ENCODE measurements at places on chromosomes 2 and 18.
A peak's percentile ranks its signal among the peaks of the same experiment; 100 is the strongest.

DNA sequence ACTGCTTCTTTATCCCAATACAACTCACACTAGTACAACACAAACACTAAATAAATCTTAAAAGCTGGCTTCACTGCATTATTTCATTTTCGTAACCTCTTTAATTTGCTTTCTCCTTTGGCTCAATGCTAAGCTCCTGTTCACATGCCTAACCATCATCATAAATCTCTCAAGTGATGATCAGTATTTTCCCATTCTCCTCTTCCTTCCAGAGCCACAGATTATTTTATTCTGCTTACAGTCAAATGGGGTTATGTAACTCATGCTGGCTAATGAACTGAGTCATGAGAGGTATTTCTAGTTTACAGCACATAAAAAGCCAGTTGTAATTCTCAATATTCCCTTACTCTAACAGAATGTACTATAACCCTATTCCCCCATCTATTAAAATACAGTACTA, 350.4 kb upstream of the ZC3H15 start:
- no peak for DNase-seq

DNA sequence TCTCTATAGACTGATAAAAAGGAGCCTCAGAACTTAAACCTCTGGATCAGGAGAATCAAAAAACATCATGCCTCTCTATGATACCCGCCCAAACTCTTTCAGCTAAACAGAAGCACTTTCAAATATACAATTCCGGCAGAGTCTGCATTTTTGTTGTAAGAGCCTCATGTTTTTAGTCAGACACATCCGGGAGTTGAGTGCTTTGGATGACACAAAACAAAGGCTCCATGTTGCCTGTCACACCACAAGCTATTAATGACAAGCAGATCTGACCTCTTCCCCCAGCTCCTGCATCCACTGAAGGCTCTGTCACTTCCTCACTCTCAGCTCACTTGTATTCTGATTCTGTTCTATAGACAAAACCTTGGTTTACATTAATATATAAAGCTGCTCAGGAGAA, 33.2 kb downstream of the SLC38A11 start:
- DNase-seq = no peak

GRCh38 chr2:205438241-205438640, 244.1 kb upstream of the NRP2 start:
- no peak for DNase-seq

DNA sequence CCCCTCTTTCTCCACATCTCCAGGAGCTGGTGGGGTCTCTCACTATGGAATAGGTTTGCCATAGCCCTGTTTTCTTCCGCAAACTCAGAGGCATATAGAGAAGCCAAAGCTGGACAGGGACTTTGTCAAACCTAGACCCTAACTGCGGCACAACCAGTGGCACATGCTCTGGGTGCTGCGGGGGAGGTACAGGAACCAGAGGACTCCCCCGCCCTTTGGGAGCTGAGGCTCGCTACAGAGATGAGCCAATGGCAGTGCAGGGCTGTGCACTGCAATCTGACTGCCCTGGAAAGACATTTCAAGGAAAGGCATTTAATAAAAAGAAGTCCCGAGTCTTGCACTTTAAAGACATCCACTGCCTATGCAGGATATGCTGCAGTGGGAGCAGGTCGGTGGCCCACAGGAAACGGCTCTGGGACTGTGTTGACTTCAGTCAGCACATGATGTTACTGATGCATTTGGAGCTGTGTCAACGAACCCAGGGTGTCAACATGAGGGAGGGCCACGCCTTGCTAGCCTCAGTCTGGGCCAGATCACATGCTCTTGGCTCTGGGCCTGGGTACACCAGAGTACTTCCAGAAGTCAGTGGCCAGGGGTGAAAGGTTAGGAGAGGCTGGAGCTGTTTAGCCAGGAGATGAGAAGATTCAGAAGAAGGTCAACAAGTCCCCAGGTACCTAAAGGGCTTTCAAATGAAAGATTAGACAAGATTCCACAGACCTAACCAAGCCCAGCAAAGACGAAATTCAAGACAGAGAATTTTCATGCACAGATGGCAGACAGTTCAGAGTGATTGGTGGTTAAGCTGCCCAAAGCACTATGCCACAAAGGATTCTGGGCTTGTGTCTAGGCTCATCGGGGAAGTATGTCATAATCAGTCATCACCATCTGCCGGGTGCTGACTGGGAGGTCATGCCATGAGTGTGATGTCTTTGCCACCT, 8.2 kb downstream of the SLC35F6 start:
- no peak for DNase-seq

GRCh38 chr2:128640166-128640844, 321.6 kb upstream of the HS6ST1 start:
- no peak for DNase-seq

DNA sequence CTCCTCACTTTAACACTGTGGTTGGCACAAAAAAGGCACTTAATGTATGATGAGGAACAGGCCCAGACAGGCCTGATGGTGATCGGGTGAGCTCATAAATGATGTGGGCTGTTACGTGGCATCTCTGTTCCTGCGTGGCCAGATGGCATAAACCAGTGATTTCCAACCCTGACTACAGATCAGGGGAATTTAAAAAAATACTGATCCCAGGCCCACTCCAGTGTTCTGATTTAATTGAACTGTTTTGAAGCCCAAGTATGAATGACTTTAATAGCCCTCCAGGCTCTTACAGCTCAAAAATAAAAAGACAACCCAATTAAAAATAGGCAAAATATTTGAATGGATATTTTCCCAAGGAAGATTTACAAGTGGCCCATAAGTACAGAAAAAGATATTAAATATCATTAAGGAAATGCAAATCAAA, 48.2 kb downstream of the LIPG start:
- no peak for DNase-seq

GRCh38 chr2:218307415-218308090, 15.2 kb upstream of the TMBIM1 start:
- no peak for DNase-seq

DNA sequence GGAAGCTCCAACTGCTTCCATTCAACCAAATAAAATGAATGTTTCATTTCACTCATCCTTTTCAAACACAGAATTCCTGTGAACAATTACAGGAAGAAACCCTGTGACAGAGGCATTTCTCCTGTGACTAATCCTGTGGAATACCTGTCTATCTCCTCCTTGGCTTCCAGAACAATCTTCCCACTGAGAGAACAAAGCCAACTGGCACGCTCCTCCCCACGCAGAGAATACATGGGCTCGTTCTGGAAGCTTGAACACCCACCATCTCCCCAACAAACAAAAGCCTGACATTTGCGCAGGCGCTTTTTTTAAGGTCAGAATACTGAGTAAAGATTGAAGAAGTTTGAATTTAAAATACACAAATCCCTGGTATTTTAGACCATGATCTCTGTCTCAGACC, 104.7 kb upstream of the SLC66A3 start:
- DNase-seq = no peak

- no peak for DNase-seq
Measured at GRCh38 chr2:240636563-240637115, 11.4 kb downstream of the GPR35 start.

DNA sequence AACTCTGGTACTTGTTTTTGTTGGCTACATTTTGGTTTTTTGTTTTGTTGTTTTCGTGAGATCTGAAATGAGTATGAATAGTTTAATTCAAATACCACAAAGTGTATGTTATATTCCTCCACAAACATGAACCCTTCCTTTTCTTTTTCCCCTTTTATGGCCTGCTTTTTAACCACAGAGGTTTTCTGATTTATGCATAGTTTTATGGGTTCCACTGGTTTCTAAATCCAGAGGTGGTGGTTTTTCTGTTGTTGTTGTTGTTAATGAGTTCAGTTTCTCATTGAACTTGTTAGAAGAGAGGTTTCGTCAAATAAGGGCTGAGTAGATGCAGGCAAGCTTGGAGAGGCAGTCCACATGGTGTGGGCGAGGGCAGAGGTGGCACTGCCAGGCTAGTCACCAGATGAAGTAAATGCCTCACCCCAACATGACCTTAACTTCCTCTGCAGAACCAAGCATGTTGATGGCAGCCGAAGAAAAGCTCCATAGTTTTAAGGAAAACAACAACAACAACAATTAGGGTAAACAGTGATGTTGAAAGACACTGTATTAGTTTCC, 72.5 kb downstream of the RIF1 start:
- DNase-seq = no peak

GRCh38 chr2:138255670-138256069, 245.9 kb upstream of the SPOPL start:
- DNase-seq = no peak

DNA sequence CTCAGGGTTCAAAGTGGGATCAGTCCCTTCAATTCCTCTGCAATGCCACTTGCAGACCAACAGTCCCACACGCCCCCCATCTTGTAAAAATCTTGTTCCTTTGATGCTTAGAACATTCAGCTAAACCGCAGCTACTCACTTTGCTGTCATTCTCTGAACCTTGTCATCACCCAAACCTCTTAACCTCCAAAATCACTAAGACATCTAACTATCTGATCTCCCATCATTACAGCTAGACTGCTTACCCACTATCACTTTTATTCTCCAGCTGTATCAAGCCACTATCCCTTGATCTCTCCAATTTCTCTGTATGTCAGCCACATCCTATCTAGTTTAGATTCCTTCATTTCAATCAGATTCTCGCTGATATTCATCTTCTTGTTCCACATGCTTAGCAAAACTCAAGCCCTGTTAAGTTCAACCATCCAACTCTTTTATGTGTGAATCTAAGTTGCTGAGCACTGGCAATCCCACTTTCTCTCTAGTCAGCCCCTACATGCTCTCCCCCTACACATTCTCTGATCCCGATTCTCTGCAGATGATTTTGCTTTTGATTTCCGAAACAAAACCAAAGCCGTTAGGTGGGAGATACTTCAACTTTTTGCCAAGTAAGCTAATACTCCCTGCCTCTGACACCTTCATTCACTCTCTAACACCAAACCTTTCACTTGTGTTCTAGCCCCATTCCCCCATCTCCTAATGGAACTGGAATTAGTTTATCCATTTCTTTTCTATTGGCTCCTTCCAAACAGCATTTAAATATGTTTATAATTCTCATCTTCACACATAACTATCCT, 4.6 kb downstream of the GTF3C2 start:
- no peak for DNase-seq

DNA sequence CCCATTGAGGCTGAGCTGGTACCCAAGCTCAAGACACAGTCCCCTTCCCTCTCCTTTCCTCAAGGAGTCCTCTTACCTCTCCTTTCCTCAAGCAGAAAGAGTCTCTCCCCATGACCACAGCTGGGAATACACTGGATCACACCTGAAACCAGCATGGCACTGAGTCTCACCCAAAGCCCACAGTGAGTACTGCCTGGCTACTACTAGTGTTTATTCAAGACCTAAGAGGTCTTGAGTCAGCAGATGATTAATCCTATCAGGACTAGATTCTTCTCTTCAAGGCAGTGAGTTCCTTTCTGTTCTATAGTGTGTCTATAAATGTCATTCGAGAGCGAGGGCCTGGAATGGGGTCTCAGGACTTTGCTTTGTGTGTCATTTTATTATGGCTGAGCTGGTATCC, 111.4 kb downstream of the METTL4 start:
- DNase-seq = no peak

GRCh38 chr2:224591220-224591619, 6.1 kb upstream of the CUL3 start:
- DNase-seq = no peak

DNA sequence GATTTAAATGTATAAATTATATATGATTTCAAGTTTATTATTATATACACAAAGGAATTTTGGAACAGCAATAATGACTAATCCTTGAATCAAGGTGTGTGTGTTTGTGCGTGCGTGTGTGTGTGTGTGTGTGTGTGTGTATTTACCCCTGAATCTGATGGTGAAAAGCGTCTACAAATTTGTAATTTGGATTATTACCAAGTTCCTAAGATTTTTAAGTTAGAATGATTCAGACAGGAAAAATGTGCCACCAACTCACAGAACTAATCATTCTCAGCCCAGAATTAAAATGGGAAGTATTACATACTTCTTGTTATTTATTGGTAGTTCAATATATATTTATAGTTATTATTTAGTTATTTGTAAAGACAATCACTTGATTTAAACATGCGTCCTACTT, 12.3 kb downstream of the CALCRL start:
- no peak for DNase-seq

GRCh38 chr18:10252494-10252893, 201.9 kb upstream of the APCDD1 start:
- no peak for DNase-seq

DNA sequence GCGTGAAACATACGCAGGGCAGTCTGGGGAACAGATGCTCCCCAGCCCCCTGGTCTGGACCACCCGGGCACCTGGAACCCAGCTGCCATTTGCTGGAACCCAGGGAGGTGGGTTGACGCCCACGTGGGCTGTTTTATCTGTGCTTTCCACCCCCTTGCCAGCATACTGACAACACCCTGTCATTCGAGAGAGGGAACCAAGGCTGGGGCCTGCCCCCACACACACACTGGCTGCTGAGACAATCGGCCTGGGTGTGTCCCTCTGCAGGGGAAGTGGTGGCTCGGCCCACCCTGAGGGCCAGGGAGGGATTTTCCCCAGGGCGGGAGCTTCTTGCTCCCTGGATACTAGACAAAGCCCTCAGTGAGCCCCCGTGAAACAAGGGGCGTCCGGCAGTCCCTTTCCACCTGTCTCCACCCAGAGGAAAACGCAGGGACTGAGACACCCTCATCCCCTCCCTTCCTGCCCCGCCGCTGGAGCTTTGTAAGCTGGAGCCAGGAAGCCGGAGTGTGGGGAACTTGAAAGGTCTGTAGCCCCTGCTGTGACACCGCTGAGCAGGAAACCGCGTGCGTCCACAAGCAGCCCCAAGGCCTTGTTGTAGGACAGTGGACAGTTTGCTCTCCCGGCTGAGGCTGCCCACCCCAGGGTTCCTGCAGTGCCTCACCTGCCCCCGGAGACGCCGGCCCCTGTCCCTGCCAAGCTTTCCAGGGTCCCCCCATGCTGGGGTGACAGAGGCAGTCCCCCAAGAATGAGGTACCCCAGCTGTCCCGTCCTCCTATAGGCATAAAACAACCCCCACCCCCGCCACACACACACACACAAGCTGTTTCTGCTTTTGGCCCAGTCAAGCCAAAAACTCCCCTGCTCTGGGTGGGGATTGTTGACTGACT, 14.1 kb upstream of the KLF11 start:
- DNase-seq = peak; percentile 15

DNA sequence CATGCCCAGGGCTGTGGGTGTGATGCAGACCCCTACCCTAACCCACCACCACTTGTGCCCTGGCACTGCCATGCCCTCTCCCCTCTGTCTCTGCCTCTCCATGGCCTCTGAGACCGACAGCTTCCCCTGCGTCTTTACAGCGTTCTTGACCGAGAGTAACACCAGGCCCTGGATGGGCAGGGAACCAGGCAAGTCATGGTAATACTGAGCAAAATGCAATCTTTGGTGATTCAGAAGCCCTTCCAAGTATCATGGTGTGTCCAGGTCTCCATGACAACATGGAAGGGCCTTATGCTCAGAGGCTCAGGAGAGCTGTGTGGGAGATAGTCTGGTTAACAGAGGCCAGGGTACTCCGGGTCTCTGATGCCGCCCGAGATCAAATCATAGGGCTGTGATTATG, 176.1 kb downstream of the KLHL29 start:
- no peak for DNase-seq
